ENCODE measurements at places on chromosomes 7 and 10.

GRCh38 chr7:100490483-100491191, 6.9 kb downstream of the NYAP1 start:
- no peak for ATAC-seq

- ATAC-seq = no peak
Observed at GRCh38 chr10:132143162-132143561, 43.6 kb upstream of the DPYSL4 start.

GRCh38 chr10:15704581-15704968, 15.1 kb downstream of the ITGA8 start:
- no peak for ATAC-seq

GRCh38 chr10:104527013-104527412, 114.1 kb upstream of the SORCS3 start:
- ATAC-seq = no peak

GRCh38 chr7:148915211-148915610, 31.1 kb upstream of the EZH2 start:
- ATAC-seq = no peak

GRCh38 chr10:90642136-90642535, 215.7 kb downstream of the HTR7 start:
- ATAC-seq = no peak

GRCh38 chr7:150631866-150632864, at the start of gene GIMAP6:
Gene GIMAP6, minus strand, starts transcription at chr7:150632385. Its CDS starts 2,243 bp downstream, at chr7:150630142.
- ATAC-seq = peak; percentile 57

GRCh38 chr7:97020996-97021746, 3.5 kb downstream of the DLX5 start:
- no peak for ATAC-seq

GRCh38 chr10:124323111-124323725, 95.5 kb downstream of the OAT start:
- no peak for ATAC-seq

DNA sequence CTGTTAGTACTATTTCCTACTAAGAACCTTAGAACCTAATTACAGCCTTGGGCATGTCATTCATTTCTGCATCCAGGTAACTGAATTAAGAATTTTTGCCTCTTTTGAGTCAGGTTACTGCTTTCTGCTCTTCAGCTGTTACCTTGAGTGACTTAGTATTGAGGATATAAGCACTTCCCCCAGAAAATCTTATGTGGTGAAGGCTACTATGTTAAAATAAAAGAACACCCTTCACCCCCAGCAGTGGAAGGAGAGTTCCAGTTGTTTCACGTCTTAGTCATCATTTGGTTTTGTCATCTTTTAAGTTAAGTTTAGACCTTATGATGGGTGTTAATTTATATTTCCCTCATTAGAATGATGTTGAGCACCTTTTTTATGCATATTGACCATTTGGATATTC, 82.8 kb downstream of the GLCCI1 start:
- no peak for ATAC-seq

- ATAC-seq = no peak
Observed at GRCh38 chr10:26951650-26952049, 90.9 kb upstream of the ABI1 start.

DNA sequence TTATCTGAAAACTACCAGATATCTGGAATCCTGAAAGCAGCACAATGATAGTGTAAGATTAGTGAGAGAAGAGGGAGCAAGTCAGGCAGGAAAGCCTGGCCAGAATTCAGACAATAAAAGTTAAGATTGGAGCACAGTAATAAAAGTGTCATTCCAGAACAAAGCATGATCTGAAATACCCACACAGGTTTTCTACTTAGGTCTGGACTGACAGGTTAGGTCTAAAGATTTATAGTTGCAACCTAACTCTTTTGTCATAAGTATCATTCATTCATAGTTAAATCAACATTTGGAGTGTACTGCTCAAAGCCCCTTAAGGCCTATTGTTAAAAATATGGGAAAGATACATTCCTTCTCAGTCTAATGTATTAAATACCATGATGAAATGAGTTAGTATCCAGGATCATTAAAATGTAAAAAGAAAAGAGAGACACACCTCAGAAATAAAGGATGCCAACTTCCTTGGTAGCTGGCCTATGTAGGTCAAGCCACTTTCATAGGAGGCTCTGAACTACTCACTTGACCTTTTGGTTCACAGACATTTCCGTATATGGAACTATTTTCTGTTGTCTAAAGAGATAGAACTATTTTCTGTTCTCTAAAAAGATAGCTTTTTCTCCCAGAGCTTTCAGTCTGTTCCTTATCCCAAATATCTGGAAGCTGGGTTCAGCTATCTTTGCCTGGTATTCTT, 105.2 kb downstream of the FAS start:
- no peak for ATAC-seq

- ATAC-seq = no peak
Observed at GRCh38 chr10:24542314-24543270, 181.1 kb downstream of the ARHGAP21 start.

DNA sequence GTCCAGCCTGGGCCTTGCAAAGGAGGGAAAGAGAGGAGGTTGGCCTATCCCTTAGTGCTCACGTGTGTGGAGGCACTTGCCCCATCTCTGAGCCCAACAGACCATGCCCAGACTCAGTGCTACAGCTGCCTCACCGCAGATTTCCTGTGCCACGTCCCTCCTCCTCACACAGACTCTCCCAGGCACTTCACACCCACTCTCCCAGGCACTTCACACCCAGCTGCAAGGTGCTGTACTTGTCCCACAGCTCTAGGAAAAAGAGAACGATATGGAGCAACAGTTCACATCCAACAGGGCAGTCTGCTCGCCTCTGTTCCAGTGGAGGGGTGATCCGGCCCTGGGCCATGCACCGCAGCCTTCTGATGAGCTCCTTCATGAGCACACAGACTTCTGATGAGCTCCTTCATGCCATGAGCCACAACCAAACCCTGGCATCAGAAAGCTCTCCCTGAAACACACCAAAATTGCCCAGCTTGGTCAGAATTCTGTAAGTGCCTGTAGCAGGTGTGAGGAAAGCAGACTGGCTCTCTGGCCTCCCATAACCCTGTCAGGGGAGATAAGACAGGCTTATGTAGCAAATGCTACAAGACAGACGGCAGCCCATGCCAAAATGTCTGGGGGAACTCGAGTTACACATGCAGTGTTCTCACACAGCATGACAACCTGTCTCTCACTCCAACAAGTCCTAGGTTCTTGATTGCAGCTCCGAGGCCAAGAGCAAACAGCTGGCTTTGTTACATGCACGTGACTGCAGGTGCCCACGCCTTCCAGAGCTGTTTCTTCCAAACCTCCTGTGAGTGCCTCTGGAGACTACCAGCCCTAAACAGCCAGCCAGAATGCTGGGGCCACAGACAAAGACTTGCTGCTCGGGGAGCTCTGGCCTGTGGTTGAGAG, 348.5 kb downstream of the GRID1 start:
- no peak for ATAC-seq

GRCh38 chr7:55129541-55130394, 111.0 kb downstream of the EGFR start:
- ATAC-seq = peak; percentile 7

- ATAC-seq = no peak
Observed at GRCh38 chr10:12377658-12378290, 28.4 kb downstream of the CAMK1D start.
